ENCODE measurements at places on chromosomes 4 and X.

DNA sequence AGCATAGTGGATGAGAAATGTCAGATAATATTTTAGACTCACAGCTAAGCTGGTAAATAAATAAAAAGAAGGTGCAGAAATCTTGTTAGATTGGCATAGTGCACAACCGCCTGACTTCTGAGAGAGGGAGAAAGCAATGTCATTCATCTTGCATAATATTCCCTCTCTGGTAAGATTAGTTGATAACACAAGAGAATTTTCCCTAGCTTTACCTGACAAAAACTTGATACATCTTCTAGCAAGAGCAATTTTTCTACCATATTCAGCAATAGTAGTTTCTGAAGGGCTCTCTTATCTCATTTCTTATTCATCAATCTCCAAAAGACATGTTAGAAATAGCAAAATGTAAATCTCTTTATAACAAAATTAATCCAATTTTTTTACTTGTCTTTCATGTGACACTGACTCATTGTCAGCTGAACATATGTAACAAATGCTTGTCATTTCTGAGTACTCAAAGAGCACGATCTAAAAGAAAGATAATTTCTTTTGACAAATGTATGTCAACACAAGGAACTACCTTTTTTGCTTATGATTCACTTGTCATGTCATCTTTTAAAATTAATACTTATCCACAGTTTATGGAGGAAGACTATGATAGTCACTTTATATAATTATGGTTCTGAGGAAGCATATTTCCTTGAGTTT lies 240.0 kb downstream of the ARAP2 start:
- DNase-seq = no peak

GRCh38 chr4:25551605-25552004 lies 104.0 kb upstream of the SLC34A2 start:
- no peak for DNase-seq

GRCh38 chr4:79906303-79906702 lies 166.7 kb downstream of the ANTXR2 start:
- DNase-seq = no peak

- no peak for DNase-seq
Observed at GRCh38 chr4:151744614-151745013, 16.2 kb downstream of the GATB start.

DNA sequence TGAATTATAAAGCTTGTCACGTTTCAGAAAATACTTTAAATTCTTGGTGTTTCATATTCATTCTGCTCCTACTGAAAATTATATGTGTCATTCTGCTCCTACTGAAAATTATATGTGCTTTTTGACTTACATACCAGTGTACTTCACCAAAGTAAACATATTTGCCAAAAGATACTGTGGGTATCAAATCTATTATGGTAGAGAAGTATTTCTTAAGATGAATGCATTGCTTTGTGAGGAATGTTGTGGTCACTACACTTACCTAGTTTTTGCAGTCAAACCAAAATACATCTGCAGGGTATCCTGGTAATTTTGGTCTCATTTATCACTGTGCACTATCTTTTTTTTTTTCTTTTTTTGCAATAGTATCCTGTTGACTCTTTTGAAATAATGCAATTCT lies 287.7 kb upstream of the MAD2L1 start:
- no peak for DNase-seq

DNA sequence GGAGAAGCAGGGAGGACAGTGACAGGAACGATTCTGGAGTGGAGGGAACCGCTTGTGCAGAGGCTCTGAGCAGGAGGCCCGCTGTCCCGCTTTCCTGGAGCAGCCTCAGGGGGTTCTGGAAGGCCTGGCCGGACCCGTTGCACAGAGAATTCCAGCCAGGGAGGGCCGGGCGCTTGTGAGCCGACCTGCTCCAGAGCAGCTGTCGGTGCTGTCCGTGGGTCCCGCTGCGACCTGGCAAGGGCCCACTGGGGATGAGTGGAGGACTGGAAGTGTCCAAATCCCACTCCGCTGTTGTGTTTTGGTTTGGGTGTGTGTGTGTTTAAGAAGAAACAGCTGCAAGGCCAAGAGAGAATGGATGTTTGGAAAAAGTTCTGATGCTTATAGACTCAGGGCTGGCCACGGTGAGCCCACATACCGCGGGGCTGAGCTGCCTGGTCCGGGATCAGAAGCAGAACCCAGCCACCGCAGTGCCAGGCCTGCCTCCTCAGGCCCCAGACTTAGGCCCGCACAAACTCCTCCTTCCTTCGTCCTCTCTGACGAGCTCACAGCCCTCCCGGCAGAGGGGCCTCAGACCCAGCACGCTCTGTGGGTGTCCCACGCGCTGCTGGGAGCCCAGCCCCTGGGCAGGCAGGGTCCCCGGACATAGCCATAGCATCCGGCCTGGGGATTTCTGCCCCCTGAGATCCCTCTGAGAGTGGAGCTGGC lies 73.9 kb downstream of the HTRA3 start:
- DNase-seq = no peak

- no peak for DNase-seq
Observed at GRCh38 chr4:167826281-167826680, 266.1 kb upstream of the ANXA10 start.

DNA sequence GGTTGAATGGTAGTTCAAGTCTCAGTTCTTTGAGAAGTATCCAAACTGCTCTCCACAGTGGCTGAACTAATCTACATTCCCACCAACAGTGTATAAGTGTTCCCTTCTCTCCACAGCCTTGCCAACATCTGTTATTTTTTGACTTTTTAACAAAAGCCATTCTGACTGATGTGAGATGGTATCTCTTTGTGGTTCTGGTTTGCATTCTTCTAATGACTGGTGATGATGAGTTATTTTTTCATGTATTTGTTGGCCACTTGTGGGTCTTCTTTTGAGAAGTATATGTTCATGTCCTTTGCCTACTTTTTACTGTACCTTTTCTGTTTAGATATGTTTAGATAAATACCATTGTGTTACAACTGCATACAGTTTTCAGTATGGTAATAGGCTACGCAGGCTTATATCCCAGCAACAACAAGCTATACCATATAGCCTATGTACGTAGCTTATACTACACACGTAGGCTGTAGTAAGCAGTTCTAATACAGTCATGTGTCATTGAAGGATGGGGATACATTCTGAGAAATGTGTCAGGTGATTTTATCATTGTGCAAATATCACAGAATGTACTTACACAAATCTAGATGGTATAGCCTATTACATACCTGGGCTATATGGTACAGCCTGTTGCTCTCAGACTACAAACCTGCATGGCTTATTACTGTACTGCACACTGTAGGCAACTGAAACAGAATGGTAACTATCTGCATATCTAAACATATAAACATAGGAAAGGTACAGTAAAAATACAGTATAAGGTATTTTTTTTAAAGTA lies 28.1 kb downstream of the KLHL8 start:
- DNase-seq = no peak

- DNase-seq = no peak
Observed at GRCh38 chr4:121684016-121684415, 12.8 kb downstream of the ANXA5 start.

DNA sequence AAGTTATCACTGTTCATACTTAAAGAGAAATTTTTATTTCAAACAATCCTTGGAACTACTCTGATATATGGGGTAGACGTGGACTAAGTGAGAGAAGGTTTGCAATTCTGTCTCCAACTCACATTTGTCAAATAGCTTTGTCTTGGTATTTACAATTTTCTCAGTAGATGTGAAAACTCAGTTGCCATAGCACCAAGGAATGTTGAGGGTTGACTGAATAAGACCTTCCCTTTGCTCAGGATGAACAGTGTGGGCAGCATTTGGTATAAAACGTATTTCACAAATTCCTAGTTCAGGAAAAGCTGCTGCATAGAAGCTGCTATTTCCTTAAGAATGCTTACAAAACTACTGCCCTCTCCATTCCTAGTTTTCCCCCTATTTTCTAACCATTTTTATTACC lies 399.5 kb downstream of the NKX6-1 start:
- no peak for DNase-seq

DNA sequence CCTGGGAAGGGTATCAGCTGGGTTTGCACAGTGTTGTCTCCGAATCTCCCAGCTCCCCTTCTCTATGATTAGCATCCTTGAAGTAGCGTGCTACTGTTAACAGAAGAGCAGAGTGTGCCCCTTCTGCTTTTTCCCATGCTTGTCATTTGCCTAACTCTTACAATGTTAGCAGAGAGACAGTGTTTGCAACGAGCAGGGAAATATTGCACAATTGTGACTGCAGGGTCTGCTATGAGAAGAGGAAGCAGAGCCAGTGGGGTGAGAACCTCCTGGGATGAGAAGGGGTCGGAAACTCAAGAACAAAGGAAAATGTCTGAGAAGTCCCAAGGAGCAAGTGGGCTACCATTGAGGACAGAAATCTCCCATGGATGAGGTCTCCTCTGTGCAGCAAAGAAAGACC lies 7.8 kb upstream of the CHRNA9 start:
- DNase-seq = no peak

GRCh38 chrX:154051201-154051810 lies 31.6 kb upstream of the IRAK1 start:
- peak; percentile 0 for DNase-seq

DNA sequence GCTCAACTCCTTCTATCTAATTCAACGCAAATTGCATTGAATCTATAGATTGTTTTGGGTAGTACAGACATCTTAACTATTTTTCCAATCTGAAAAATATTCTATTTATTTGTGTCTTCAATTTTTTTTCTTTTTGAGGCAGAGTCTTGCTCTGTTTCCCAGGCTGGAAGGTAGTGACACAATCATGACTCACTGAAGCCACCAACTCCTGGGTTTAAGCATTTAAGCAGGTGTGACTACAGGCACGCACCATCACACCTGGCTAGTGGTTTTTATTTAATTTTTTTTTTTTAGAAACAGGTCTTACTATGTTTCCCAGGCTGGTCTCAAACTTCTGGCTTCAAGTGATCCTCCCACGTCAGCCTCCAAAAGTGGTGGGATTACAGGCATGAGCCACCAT lies 98.3 kb downstream of the GK start:
- DNase-seq = no peak

DNA sequence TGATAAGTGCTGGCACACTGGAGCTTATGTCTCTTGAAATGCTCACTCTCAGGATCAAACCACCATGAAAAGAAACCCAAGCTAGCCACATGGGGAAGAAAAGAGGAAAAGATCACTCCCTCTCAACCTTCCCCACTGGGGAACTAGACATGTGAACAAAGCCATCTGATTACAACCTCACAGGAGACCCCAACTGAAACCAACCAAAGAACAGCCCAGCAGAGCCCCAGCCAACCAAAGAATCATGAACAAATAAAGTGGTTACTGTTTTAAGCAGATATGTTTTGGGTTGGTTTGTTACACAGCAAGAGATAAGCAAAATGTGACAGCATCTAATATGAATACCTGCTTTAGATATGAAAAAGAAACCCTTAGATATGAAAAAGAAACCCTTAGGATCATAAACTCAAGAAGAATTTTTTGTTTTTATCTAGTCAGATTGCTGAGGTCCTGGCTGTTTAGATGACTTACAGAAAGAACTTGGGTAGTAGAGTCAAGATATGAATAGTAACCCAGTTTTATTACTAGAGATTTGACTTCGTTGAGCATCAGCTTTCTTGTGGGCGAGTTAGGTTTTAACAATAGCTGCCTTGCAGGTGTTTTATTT lies 23.7 kb upstream of the TLR7 start:
- DNase-seq = no peak

GRCh38 chr4:1601533-1601835 lies 82.6 kb downstream of the FAM53A start:
- no peak for DNase-seq

DNA sequence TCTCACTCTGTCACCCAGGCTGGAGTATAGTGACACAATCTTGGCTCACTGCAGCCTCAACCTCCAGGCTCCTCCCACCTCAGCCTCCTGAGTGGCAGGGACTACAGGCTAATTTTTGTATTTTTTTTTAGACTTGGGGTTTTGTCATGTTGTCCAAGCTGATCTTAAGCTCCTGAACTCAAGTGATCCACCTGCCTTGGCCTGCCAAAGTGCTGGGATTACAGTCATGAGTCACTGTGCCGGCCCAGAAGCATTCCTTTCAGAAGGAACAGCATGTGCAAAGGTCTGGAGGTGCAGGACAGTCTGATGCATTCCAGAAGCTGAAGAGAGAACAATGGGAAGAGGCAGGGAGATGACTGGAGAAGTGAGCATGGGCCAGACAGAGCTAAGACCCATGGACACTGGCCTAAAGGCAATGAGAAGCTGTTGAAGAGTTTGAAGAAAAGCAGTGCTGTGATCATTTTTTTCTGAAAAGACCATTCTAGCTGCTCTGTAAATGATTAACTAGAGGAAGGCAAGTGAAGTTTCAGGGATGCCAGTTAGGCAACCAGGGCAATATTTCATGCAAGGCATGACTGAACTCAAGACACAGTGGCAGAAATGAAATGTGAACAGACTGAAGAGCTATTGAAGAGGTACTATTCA lies 43.2 kb downstream of the MANBA start:
- no peak for DNase-seq

- DNase-seq = no peak
Observed at GRCh38 chr4:90476019-90476418, 348.8 kb downstream of the CCSER1 start.

DNA sequence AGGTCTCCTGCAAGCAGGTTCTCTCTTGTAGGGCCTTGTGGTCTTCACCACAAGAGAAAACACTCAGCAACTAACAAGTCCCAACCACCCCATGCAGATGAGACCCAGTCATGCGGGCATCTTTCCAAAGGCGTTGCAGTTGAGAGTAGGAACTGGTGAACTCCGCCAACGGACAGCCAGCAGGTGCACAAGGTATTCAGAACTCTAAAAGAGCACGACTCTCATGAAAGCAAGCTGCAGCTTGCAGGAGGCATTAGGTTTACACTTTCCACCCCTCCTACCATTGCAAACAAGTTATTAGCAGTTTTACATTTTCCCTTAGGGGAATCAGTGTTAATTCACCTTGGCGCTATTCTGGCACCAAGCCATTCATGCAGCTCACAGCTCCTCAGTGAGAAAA lies 173.4 kb upstream of the KIT start:
- peak; percentile 97 for DNase-seq

DNA sequence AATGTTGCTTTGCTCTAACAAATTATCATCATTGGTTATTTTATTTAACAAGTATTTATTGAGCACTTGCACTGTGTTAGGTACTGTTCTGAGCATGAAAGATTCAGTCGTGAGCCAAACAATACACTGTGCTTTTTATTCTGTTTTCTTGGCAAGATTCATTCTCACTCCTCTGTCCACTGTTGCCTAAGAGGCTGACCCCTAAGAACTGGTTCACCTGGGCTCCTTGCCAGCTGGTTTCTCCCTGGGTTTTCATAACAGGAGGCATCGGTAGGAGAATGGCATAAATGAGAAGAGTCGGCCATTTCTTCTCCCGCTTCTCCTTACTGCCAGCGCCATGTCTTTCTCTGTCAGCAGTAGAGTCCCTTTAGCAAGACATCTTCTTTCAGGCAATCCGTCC lies 243.7 kb upstream of the DIAPH2 start:
- DNase-seq = no peak
